ENCODE measurements at places on chromosomes 2 and 18. TPM values are rescaled to one million over a fixed set of nuclear protein-coding genes. Genes with fewer than 3 reads are reported as not detected.
A peak's percentile ranks its signal among the peaks of the same experiment; 100 is the strongest.

- DNase-seq = no peak
Measured at GRCh38 chr2:104744537-104744936, 109.4 kb upstream of the POU3F3 start.

DNA sequence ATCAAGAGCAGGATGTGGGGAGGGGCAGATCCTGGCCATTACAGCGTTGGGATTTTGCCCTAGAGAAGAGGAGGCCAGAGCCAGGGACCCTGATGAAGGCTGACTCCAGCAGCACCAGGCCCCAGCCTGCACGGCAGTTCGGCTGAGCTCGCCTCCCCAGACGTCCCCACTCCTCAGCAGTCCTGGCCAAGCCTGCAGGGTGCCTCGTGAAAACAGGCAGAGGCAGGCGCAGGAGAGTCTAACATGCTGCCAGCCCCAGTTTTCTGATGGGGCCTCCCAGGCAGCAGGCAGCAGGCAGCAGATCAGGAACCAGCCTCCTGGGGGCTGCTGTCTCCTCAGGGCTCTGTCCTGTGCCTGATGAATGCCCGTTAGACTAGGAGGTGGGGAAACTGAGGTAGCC lies 19.7 kb upstream of the GLI2 start:
- DNase-seq = no peak

DNA sequence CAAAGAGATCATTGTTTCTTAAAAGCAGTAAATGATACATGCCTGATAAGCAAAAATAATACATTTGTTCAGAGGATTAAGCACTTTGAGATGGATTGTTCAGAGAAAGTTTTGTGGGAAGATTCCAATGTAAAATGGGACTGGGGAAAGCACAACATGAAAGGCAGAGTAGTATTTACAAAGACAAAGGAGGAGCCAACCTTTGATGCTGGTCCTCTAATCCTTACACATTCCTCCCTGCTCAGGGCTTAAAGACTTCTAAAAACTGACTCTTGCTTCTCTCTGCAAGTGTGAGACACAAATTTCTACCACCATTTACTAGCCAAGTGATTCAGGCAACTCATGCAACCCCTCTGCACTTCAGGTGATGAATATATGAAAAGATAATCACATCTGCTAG lies 47.2 kb upstream of the REG3G start:
- DNase-seq = no peak

GRCh38 chr2:127134833-127135830 lies 28.2 kb upstream of the BIN1 start:
- DNase-seq = no peak

GRCh38 chr18:9413576-9413975 lies 61.7 kb upstream of the RALBP1 start:
- no peak for DNase-seq

GRCh38 chr2:64632835-64633819 lies 20.6 kb downstream of the SERTAD2 start:
- DNase-seq = no peak

- no peak for DNase-seq
Measured at GRCh38 chr2:65834062-65834461, 401.7 kb upstream of the SPRED2 start.

- peak; percentile 18 for DNase-seq
Measured at GRCh38 chr2:155842103-155842502, 490.4 kb downstream of the NR4A2 start.

- no peak for DNase-seq
Measured at GRCh38 chr2:238902285-238902684, 54.4 kb downstream of the TWIST2 start.

GRCh38 chr18:79523206-79523735 lies 127.5 kb downstream of the NFATC1 start:
- peak; percentile 53 for DNase-seq

GRCh38 chr2:120439637-120440384 lies 93.9 kb downstream of the INHBB start:
- peak; percentile 73 for DNase-seq

DNA sequence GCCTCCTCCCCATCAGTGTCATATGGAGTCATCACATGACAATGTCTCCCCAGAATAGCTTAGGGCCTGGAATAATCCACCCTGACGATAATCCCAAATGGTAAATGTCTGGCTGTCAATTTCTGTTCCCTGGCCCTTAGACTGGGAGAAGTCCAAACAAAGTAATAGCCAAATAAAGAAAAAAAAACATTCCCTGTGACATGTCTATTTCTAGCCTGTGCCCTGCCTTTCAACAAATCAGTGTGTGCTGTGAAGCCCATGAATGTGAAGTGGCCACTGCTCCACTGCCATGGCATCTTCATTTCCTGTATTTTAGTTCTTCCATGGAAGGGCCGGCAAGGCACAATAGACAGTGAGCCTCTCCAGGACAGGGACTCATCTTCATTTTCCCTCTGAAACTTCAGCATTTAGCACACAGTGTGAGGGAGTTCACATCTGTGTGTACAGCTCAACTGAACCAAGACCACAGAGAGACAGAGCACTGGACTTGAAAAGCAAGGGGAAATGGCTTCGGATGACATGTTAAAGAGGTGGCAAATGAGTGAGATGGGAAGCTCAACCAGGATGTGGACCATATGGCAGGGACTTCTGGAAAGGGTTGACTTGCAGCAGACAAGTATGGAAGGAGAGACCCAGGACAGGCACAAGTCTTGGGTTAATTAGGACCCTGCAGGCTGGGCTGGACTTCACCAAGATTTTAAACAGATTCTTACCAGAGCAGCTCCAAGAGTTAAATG lies 140.0 kb downstream of the ANTXR1 start:
- peak; percentile 29 for DNase-seq

GRCh38 chr2:190446193-190446592 lies 38.0 kb downstream of the MFSD6 start:
- DNase-seq = no peak

- no peak for DNase-seq
Measured at GRCh38 chr2:227921648-227922047, 50.2 kb downstream of the DAW1 start.

GRCh38 chr2:29281086-29281915 lies 166.1 kb downstream of the CLIP4 start:
- no peak for DNase-seq

DNA sequence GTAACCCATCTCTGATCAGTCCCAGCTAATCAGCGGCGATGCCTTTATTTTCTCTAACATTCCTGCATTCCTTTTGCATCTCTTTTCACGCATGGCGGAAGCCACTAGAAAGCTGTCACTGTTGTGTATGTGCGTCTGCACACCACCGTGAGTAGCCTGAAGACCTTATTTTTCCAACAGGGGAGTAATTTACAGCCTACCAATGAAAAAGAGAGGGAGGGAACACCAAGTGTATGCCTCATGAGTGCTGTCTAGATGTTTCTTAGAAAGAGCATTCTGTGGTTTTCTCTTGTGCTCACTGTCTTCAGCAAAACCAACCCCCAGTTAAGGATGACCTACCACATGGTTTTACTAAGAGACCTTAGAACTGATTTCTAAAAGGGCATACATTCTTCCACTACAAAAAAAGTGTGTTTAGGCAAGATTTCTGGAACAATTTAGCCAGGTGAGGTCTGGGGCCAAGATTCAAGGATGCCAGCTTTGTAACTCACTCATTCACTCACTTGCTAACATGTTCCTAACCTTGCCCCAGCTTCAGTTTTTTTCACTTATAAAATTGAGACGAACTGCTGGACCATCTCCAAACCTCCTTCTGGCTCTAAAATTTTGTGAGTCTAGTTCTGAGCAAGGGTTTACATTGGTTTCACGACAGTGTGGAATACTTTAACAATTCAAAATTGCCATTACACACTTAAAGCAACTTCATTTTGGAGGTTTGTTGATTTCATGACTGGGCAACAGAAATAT lies 51.4 kb downstream of the BCL2 start:
- DNase-seq = no peak

GRCh38 chr2:107693604-107694003 lies 133.1 kb upstream of the RGPD4 start:
- DNase-seq = no peak

DNA sequence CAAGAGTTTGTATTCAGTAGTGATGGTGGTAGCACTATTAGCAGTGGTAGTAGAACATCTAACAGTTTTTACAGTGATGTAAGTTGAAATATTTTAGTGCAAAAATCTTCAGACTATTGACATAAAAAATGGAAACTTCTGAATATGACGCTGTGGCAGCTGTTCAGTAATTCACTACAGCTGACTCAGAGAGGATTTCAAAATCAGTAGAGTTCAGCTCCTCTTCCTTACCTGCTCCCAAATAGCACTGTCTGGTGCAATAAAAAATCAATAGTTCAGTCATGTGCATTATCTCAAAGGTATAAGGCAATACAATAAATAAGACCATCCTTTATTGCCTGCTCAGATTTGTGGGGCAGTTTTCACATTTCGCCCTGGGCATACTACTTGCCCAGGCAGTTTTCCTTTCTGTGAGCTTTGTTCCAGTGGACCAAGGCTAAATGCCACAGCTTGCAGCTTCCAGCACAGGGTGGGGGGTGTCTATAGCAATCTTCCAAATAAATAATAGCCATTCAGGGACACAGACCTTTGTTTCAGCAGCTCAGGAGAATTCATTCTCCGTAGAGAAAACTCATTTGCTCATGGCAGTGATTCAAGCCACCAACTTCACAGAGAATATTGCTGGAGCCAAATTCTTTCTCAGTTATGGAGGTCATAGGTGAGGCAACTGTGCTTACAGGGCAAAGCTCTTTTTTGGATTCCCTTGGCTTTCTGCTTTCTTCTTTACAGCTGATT lies 33.9 kb upstream of the GORASP2 start:
- DNase-seq = no peak

DNA sequence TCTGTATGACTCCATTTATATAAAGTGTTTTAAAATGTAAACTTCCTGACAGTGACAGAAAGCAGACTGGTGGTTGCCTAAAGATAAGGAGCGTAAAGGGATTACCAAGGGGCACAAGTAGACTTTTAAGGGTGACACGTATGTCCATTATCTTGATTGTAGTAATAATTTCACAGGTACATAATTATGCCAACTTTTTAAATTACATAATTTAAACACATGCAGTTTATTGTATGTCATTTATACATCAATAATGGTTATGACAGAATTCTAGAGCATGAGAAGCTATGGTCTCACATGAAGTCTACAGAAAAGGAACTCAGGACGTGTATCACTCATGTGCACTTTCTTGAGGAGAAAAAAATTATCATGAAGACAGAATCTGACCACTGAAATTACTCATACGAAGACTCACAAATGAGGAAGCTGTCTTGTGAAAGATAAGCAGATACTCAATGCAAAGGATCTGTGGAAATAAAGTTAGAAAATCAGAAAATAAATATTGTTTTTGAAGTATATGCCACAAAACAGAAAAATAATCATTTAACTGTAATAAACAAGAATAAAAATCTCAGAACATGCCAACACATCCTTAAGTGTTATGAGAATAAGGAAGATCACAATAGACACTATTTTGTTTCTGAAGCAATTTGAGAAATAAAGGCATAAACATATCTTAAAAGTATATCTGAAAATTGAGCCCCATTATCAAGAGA lies 84.4 kb downstream of the TMEM131 start:
- peak; percentile 1 for DNase-seq

- peak; percentile 91 for DNase-seq
Measured at GRCh38 chr2:231687133-231687852, 21.0 kb upstream of the PTMA start.

- no peak for DNase-seq
Measured at GRCh38 chr18:21486905-21487437, 113.5 kb downstream of the ESCO1 start.

SP140L gene
- 15.6 TPM for total RNA-seq

INO80B gene
- 11.8 TPM for total RNA-seq

EGR4 gene
- total RNA-seq = not detected

HYCC2 gene
- 12.1 TPM for total RNA-seq

SYT4 gene
- not detected for total RNA-seq

ABCG5 gene
- not detected for total RNA-seq

LBH gene
- 272 TPM for total RNA-seq

TMEFF2 gene
- total RNA-seq = under 0.01 TPM

UGT1A9 gene
- total RNA-seq = not detected

CCDC74B gene
- 5.4 TPM for total RNA-seq

CREB1 gene
- 32.1 TPM for total RNA-seq

RNF181 gene
- total RNA-seq = 146 TPM

OBSL1 gene
- 60.4 TPM for total RNA-seq

Data from osteoblast (primary cell).